Left lung (tissue), 14 donors: ENCODE measurements at places on chromosomes 11 and 22.

DNA sequence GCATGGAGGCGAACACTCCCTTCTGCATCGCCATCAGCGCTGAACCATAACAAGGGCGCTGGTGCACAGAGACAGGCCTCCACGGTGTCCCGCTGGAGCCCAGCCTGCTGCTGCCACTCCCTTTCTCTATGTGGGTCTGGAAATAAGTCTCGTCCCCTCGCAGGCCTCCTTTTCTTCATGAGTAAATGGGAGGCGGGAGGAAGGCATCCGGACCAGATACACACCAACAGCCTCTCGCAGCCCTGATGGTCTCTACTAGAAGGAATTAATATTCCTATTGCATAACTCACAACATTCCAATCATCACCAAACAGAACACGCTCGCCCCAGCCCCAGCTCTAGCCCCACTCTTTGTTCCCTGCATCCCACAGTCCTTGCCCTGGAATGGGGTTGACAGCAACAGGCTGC, 14.9 kb downstream of the RASD2 start:
- no peak overlapping the region for H3K27ac ChIP-seq
- DNase-seq, result no peak
- no peak overlapping the region for H3K4me3 ChIP-seq
- peaks cover 15% of the 10 kb centered on the region for H3K27me3 ChIP-seq
- no peaks in the 10 kb centered on the region for H3K36me3 ChIP-seq
- no peaks in the 10 kb centered on the region for H3K4me1 ChIP-seq

- DNase-seq, result no peak
- no peaks in the 10 kb centered on the region for H3K27me3 ChIP-seq
- H3K36me3 ChIP-seq, result peaks cover 59% of the 10 kb centered on the region
- H3K4me1 ChIP-seq, result no peaks in the 10 kb centered on the region
- no peak overlapping the region for H3K27ac ChIP-seq
- H3K4me3 ChIP-seq, result no peak overlapping the region
These were observed 19.7 kb upstream of the DNAJB13 start for GRCh38 chr11:73931039-73931645.

DNA sequence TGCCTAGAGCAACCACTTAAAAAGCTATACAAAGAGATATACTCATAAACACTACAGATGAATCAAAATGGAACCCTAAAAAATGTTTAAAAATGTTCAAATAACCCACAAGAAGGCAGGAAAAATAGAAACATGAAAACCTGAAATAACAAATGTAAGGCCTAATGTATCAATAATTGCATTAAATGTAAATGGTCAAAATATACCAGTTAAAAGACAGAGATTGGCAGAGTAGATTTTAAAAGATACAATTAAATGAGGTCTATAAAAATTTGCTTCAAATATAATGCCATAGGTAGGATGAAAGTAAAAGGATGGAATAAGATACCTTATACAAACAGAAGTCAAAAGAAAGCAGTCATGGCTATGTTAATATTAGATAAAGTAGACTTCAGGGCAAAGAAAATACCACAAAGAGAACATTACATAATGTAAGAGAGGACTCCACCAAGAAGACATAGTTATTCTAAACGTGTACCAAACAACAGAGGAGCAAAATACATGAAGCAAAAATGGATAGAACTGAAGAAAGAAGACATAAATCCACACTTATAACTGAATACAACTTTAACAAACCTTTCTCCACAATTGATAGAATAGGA, 25.2 kb downstream of the SHANK2 start:
- H3K27ac ChIP-seq, result no peak overlapping the region
- H3K36me3 ChIP-seq, result no peaks in the 10 kb centered on the region
- no peaks in the 10 kb centered on the region for H3K27me3 ChIP-seq
- H3K4me1 ChIP-seq, result no peaks in the 10 kb centered on the region

GRCh38 chr11:7423946-7424345, 61.4 kb upstream of the OLFML1 start:
- peaks cover 4% of the 10 kb centered on the region for H3K27me3 ChIP-seq
- DNase-seq, result no peak
- no peaks in the 10 kb centered on the region for H3K36me3 ChIP-seq
- H3K4me3 ChIP-seq, result no peak overlapping the region

DNA sequence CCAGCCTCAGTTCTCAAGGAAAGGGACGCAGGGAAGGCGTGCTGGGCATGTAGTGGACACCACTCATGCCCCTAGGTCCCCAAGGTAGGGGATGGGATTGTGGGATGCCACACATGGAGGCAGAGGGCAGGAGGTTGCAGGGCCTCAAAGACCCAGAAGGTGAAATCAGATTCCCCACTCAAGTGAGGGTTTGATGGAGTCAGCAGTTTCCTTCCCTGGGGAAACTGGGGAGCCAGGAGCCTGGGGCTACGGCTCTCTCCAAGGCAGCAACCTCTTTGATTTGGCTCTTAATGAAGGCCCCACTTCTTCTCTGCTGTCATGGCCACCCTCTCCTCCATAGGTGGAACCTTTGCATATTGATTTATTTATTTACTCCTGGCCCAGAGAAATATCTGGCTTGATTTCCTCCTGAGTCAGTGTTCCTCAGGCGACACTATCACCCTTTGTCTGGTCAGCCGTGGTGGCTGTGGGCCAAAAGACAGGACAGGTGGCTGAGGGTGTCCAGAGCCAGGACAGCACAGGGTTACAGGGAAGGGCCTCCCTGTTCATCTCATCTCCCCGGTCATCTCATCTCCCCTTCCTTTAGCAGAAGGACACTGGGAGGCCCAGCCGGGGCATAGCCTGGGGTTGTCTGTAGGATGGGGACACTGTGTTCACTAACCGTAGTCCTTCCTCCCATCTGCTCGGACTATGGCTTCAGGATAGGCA, 9.6 kb downstream of the GNAZ start:
- no peaks in the 10 kb centered on the region for H3K36me3 ChIP-seq
- H3K4me3 ChIP-seq, result no peak overlapping the region
- no peaks in the 10 kb centered on the region for H3K4me1 ChIP-seq
- H3K27ac ChIP-seq, result no peak overlapping the region
- no peaks in the 10 kb centered on the region for H3K27me3 ChIP-seq
- DNase-seq, result no peak

GRCh38 chr11:47329987-47330931, 22.2 kb downstream of the MYBPC3 start:
- no peak for DNase-seq
- H3K4me1 ChIP-seq, result no peaks in the 10 kb centered on the region
- no peak overlapping the region for H3K4me3 ChIP-seq
- H3K27ac ChIP-seq, result no peak overlapping the region
- no peaks in the 10 kb centered on the region for H3K27me3 ChIP-seq

DNA sequence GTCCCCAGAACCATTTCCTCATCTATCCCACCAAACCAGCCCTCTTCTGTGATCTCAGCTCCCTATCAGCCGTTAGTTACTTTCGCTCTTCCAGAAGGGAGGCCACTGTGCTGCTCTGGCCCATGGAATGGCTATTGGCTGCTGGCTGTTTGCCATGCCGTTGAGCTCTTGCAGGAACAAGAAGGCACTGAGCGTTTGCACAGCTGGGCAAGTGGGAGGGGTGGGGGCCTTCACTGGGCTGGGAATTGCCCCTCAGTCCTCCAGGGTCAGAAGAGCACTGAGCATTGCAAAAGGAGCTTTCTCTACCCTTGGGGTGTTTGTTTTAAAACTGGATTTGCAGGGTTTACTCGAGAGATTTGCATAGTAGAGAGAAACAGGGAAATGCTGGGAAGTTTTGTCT, 129.0 kb upstream of the PARVA start:
- peaks cover 9% of the 10 kb centered on the region for H3K4me1 ChIP-seq
- H3K27me3 ChIP-seq, result no peaks in the 10 kb centered on the region
- no peak overlapping the region for H3K4me3 ChIP-seq
- H3K36me3 ChIP-seq, result no peaks in the 10 kb centered on the region

- H3K36me3 ChIP-seq, result no peaks in the 10 kb centered on the region
- DNase-seq, result no peak
- H3K27ac ChIP-seq, result no peak overlapping the region
- H3K4me1 ChIP-seq, result no peaks in the 10 kb centered on the region
These were observed 40.0 kb downstream of the ZC3H12C start for GRCh38 chr11:110133160-110133559.

- H3K27ac ChIP-seq, result no peak overlapping the region
- no peak for DNase-seq
- H3K4me3 ChIP-seq, result no peak overlapping the region
- H3K4me1 ChIP-seq, result no peaks in the 10 kb centered on the region
- H3K27me3 ChIP-seq, result no peaks in the 10 kb centered on the region
- peaks cover 4% of the 10 kb centered on the region for H3K36me3 ChIP-seq
These were observed 156.2 kb downstream of the NAV2 start for GRCh38 chr11:19868871-19869270.

- H3K36me3 ChIP-seq, result no peaks in the 10 kb centered on the region
- H3K27me3 ChIP-seq, result no peaks in the 10 kb centered on the region
- no peak overlapping the region for H3K27ac ChIP-seq
- H3K4me1 ChIP-seq, result no peaks in the 10 kb centered on the region
- DNase-seq, result no peak
These were observed 30.2 kb upstream of the CFAP300 start for GRCh38 chr11:102017026-102017425.

DNA sequence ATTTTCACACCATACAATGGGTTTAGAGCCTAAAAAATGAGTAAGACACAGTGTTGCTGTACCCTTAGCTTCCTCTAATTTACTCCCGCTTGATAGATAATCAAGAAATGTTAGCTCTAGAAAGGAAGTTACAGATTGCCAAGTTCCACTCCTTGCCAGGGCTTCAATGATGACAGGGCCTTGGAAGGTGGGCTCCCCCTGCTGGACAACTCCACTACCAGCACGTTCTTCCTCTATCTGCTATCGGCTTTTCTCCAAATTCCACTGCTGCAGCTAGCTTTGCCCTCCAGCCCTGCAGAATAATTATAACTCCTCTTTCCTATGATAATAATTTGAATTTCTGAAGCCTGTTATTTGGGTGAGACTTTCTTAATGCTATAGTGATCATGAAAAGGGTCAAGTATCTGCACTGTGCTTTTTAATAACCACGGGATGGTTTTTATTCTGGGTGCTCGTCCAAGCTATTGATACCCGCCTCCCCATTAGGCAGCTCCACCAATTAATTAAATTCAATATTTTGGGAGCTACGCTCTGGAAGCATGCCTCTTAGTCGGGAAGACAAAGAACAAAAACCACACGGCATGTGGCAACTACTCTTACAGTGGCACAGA, 9.0 kb downstream of the SYN3 start:
- no peaks in the 10 kb centered on the region for H3K4me1 ChIP-seq
- DNase-seq, result no peak
- H3K4me3 ChIP-seq, result no peak overlapping the region
- H3K27me3 ChIP-seq, result peaks cover 17% of the 10 kb centered on the region
- no peaks in the 10 kb centered on the region for H3K36me3 ChIP-seq
- H3K27ac ChIP-seq, result no peak overlapping the region
